ENCODE measurements at places on chromosomes 6 and 20.

DNA sequence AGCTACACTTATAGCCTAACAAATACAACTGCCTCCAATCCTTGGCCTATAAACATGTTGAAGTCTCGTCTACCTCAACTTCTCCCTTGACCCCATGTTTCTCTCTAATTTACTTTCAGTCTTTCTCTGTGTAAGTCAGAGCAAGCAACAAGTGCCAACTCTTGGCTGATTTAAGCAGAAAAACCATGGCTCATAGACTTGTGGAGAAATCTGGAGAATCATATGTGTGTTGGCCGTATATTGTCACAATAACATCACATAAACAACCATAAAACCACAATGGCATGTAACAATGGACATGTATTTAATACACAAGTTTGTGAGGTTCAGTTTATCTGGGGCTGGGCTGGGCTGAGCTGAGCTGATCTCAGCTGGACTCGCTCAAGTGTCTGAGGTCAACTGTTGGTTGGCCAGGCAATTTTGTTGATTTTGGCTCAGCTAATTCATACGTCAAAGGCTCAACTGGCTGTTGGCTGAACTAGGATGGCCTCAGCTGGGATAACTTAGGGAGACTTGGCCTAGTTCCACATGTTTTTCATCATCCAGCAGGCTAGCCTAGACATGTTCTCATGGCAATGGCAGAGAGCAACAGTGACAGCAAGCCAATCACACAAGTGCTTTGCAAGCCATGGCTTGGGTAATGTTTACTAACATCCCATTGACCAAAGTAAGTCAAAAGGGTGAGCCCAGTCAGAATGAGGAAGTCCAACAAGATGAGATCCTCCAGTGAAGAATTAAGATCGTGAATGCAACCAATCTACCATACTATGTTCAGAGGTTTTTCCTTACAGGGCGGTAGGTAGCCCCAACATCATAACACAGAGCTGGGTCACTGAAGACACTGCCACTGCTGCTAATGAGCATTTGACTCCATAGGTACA, 12.9 kb upstream of the TBC1D22B start:
- no peak for DNase-seq

GRCh38 chr6:67887747-67888545, 747.1 kb upstream of the ADGRB3 start:
- DNase-seq = no peak

DNA sequence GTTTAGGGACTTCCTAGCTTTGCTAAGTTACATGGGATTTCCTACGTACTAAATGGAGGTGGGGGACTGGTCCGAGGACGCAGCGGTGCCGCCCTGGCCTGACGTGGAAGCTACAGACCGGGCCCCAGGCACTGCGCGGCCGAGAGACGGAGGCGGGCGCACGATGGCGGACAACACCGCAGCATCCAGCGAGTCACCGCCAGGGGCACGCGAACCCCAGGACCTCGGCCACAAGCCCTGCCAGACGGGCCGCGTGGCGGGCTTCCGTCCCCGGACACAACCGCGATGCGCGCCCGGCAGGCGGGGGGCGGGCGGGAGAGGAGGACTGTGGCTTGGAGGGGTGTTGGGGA, 1516.9 kb upstream of the DEFB115 start:
- DNase-seq = no peak

GRCh38 chr20:45288376-45288775, 18.3 kb upstream of the RBPJL start:
- no peak for DNase-seq

- no peak for DNase-seq
These were observed 82.1 kb upstream of the F13A1 start for GRCh38 chr6:6402591-6402990.

DNA sequence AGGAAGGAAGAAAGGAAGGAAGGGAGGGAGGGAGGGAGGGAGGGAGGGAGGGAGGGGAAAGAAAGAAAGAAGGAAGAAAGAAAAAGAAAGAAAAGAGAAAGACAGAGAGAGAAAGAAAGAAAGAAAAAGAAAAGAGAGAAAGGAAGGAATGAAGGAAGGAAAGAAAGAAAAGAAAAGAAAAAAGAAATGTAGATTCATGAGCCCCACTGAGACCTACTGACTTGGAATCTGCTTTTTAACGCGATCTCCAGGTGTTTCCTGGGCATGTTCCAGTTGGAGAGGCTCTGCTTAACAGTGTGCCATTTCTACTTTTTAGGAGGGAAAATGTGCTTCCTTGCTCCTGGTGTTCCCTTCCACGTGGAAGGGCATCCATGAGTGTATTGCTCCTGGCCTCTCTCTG, 16.4 kb downstream of the DEFB132 start:
- no peak for DNase-seq

DNA sequence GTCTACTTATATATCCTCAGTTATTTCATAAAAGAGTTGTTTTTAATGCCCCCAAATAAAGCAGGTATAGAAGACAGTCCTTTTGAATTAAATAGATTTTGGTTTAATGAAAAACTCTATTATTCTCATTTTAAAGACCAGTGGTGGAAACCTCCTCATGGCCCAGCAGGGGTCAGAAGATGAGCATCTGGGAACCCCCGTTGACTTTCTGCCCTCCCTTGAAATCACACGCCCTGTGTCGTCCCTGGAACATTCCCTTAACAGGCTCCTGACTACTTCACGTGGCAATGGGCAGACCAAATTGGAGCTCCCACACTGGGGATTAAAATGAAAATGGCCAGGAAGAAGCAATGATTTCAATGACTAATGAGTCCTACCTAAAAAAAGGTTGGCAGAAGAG, 220.9 kb downstream of the KIF16B start:
- DNase-seq = no peak

GRCh38 chr6:161127071-161127740, 135.6 kb downstream of the MAP3K4 start:
- DNase-seq = no peak

- DNase-seq = no peak
These were observed 5.6 kb upstream of the TREML4 start for GRCh38 chr6:41222513-41222912.

- DNase-seq = no peak
These were observed 17.6 kb downstream of the PHACTR2 start for GRCh38 chr6:143695130-143695968.

GRCh38 chr6:21678990-21679389, 85.4 kb downstream of the SOX4 start:
- no peak for DNase-seq

- no peak for DNase-seq
These were observed 2.0 kb downstream of the SLC35D3 start for GRCh38 chr6:136923954-136924673.

- DNase-seq = no peak
These were observed 104.1 kb downstream of the HDGFL1 start for GRCh38 chr6:22673474-22673873.

DNA sequence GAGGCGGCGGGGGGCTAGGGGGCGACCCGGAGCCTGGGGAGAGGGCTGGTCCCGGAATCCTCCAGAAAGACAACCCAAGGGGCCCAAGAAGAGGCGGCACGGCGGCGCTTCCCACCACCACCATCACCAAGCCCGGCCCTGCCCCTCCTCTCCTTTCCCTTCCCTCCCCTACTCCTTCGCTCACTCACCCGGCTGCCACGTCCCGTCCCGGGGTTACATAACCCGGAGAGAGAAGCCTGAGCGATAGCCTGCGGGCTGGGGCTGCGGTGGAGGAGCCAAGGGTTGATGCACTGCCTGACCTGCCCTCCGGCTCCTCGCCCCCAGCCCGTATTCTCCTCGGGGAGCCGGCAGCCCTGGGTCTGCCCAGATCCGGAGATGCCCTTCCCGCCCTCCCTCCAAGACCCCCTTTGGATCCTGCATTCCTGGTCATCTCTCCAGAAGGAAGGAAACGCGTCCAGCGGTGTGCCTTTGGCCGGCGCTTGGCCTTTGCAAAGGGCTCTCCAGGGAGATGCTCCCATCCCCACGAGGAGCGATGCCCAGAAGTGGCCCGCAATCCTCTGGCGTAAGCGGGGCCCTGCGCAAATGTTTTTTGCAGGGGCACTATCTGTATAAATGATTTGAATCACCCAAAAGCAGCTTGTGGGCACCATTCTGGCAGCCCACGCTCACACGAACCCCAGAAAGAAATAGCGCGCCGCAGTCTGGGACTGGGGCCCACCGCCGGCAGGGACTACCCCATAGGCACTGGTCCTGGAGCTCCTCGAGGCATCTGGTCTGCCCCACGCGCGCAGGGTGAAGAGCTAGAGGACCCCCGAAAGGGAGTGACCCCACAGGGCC, 4.6 kb upstream of the CPXM1 start:
- DNase-seq = no peak

- no peak for DNase-seq
These were observed 6.8 kb upstream of the ALDH8A1 start for GRCh38 chr6:134956676-134957075.

DNA sequence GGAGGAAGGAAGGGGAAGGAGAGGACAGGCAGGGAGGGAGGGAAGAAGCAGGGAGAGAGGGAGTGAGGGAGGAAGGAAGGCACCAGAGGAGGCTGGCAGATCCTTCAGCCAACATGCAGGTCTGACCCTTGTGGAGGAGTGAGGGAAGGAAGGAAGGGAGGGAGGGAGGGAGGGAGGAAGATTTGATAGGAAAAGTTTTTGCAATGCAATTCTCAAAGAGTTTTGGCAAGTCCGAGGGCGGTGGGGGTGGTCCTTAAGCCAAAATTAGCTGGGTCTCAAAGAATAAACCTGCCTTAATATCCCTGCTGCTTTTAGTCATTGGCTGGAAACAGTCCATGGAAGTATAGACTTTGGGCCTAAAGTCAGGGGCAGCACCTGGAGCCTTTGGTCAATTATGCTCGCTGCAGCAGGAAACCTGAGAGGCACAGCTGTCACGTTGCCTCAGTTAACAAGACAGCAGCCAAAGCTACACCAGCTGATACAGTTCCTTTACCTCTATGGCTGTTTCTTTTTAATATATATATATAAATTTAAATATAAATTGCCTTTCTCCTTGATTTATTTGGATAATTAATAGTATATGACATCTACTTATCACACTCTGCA, 115.7 kb upstream of the RALGAPA2 start:
- DNase-seq = no peak

DNA sequence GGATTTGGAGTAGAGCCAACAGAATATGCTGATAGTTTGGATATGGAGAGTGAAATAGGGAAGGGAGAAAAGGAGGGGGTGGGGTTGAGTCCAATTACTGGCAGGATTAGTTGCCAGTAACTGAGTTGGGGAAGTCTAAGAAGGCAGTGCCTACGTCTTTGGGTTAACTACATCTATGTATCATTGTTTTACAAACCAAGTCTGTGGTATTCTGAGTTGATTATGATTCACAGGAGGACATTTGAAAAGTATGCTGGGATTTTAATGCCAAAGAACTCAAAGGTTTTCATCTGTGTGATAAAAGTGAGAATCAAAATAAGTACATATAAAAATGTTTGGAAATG, 14.7 kb downstream of the DSE start:
- DNase-seq = no peak

DNA sequence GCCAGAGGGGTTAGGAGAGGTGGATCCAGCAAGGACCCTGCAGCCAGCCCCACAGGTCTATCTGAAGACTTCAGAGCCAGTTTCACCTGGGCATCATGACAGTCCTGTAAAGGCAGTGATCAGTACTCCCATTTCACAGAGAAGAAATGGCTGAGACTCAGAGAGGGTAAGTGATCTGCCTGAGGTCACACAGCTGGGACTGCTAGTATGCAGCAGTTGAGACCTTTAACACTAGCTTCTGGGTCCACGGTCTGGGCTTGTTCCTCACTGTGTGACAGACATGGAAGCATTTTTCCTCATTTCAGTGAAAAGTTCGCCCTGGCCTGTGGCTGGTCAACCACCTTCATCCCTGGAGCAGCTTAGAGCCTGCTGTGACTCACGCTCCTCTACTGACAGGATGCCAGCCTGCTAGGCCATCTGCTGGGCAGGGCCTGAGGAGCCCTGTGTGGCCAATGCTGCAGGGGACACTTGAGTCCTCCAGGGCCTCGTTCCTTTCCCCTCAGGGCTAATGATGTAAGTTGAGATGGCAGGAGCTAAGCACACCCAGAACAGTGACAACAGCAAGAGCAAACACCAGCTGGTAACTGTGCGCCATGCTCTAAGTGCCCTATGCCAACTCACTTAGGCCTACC, 192.0 kb downstream of the LRFN2 start:
- DNase-seq = no peak

GRCh38 chr6:112482373-112482772, 135.2 kb downstream of the RFPL4B start:
- no peak for DNase-seq

DNA sequence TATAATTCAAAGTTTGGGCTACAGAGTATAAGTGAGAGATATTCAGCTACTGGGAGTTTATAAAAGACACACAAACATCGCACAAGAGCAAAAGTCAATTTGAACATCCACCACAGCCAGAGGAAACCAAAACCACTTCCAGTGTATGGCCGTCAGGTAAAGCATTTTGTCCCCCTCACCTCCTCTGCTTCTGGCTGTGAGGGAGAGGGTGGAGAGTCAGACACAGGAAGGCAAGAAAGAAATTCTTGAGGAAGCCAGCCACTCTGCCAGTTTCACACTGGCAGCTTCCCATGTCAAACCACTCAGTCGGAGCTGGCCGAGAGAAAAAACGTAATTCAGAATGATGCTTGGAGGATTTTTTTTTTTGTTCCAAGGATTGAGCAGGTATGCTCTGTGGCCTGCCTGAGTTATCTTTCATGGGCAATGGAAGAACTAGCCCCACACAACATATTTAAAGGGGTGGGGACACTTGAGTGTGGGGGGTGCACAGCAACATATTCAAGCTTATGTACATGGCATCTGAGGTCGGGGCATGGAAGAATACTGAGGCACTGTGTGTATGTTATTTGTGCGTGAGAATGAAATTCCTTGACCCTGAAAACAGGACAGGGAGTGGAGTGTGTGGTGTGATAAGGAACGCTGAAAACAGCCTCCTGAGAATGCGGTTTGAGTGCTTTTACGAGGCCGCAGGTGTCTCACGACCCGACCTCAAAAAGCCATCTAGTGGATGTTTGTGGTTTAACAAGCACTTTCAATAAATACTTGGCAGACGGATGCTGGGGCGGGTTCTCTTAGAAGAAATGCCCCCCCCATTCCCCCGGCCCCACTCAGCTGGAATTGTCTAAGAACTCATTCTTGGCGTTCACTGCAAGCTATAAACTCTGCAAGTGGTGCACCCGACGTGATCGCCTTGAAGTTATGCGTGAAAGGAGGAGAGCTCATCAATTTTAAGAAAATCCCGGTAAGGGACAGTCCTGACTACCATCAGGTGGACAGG, 27.5 kb upstream of the ZBTB22 start:
- DNase-seq = no peak

- no peak for DNase-seq
These were observed 184.3 kb upstream of the CST7 start for GRCh38 chr20:24764794-24765202.
